ENCODE measurements at places on chromosomes 4 and X.
A peak's percentile ranks its signal among the peaks of the same experiment; 100 is the strongest.

GRCh38 chr4:32778025-32778424 lies 2057.9 kb downstream of the PCDH7 start:
- no peak for DNase-seq

GRCh38 chr4:11230866-11231265 lies 197.8 kb downstream of the HS3ST1 start:
- DNase-seq: no peak

DNA sequence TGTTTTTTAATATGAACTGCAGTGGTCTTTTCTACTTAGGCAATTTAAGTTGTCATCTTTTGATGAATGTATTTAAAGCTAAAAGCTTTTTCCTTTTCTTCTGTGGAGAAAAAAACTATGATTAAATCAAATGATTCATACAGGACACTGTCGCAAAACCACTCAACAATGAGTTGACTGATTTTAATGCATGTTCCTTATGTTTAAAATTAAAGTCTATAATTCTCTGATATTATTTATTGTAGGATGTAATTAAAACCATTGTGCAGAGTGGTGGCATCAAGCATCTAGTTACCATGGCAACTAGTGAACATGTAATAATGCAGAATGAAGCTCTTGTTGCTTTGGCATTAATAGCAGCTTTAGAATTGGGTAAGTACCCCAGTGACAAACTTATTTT lies 172.5 kb downstream of the RAP1GDS1 start:
- no peak for DNase-seq

- DNase-seq: no peak
Observed at GRCh38 chr4:109205186-109205585, 97.3 kb downstream of the COL25A1 start.

- no peak for DNase-seq
Observed at GRCh38 chr4:2246384-2247127, 4.6 kb upstream of the HAUS3 start.

DNA sequence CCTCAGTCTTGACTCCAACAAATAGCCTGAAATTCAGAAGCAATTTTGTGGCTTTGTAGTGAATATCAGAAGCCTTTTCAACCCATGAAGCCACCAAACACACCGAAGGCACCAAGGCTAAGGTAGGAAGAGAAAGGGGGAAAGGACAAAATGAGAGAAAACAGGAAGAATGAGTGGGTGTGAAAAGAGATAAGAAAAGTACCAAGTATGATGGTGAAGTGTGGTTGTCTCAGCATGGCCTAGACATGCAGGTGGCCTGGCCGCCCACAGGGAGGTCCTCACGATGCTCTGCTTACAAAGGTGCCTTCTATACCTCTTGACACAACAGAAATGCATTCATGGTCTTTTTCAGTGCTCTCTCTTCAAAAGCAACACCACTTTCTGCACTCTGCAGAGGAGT lies 34.9 kb downstream of the ACSL1 start:
- no peak for DNase-seq

DNA sequence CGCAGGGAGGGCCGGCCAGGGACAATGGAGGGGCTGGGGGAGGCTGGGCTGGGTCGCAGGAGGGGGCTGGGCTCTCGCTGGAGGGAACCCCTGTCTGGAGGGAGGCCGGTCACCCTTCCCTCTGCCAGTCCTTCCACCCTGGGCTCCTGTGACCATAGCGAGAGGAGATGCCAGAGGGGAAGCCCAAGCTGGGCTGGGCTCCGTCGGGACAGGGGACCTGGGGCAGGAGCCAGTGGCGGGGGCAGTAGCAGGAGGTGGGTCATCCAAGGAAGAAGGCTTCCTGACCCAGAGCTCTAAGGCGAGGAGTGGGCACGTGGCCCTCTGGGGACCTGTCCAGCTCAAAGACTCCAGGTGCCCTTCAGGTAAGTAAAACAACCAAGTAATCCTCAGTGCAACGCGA lies 16.9 kb downstream of the CTAG1B start:
- no peak for DNase-seq

GRCh38 chr4:112119353-112119783 lies 25.9 kb upstream of the FAM241A start:
- DNase-seq: peak; percentile 3

- DNase-seq: no peak
Observed at GRCh38 chr4:73170518-73171198, 87.9 kb downstream of the ANKRD17 start.

DNA sequence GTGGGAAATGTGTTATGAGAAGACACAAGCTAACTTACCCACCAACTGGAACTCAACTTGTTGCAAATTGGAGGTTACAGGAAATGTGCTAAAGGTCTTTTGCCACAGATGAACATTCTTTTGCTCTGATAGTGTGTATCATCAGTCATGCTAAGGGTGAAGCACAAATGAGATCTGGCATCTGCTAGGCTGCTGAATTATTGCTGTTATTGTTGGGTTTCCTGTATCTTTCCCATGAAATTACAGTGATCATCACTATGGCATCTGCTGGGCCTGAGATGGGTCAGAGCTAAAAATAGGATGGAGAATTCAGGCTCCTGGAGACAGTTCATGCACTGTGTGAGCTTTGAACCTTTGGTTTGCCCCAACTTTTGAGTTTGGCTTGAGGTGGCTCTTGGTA lies 124.5 kb downstream of the NPNT start:
- DNase-seq: no peak

DNA sequence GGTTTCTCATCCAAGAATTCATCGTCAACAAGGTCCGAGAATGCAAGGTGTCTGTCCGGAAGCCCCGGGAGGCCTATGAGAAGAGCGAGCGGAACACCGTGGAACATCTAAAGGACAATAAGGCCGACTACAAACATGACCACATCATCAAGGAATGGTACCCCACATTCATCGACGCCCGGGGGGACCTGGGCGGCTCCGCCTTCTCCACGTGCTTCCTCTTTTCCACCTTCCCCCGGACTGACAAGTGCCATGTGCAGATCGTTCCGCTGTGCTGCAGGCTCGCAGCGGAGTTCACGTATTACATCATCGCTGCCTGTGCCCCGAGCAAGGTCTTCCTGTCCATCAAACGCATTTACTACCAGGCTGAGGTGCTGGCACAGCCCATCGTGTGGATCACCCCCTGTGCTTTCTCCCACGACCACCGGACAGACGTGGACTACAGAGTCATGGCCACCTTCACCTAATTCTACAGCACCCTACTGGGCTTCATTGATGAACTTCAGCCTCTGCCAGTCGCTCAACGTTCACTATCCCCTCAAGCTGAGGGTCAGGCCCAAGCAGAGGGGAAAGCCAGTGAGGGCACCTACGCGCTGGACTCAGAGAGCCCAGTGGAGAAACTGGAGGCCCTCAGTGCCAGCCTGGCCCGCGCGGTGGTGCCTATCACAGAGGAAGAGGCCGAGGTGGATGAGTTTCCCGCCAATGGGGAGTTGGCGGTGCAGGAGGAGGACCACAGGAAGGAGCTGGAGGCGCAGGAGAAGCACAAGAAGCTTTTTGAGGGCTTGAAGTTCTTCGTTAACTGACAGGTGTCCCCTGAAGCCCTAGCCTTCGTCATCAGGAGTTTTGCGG lies 125.9 kb upstream of the PABPC4L start:
- no peak for DNase-seq

- DNase-seq: no peak
Observed at GRCh38 chr4:46016306-46016705, 107.5 kb downstream of the GABRG1 start.

- no peak for DNase-seq
Observed at GRCh38 chr4:11869191-11869870, 440.6 kb upstream of the HS3ST1 start.

- no peak for DNase-seq
Observed at GRCh38 chr4:15253349-15253748, 174.5 kb upstream of the C1QTNF7 start.

DNA sequence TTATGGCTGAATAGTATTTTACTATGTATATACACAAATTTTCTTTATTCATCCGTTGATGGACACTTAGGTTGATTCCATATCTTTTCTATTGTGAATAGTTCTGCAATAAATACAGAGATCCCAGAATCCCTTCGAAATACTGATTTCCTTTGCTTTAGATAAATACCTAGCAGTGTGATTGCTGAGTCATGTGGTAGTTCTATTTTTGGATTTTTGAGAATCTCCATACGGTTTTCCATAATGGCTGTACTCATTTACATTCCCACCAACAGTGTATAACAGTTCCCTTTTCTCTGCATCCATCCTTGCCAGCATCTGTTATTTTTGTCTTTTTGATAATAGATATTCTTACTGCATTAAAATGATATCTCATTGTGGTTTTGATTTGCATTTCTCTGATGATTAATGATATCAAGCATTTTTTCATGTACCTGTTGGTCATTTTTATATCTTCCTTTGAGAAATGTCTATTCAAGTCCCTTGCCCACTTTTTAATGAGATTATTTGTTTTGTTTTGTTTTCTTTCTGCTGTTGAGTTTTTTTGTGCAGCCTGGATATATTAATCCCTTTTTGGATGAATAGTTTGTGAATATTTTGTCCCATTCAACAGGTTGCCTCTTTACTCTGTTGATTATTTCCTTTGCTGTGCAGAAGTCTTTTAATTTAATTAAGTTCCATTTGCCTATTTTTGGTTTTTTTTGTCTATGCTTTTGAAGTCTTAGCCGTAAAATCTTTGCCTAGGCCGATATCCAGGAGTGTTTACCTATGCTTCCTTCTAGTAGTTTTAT lies 466.7 kb upstream of the TENM3 start:
- DNase-seq: no peak

GRCh38 chr4:48268956-48269860 lies at the start of gene TEC:
Gene TEC, minus strand, starts transcription at chr4:48269838. Its CDS starts 41,224 bp downstream, at chr4:48228614.
- peak; percentile 47 for DNase-seq

DNA sequence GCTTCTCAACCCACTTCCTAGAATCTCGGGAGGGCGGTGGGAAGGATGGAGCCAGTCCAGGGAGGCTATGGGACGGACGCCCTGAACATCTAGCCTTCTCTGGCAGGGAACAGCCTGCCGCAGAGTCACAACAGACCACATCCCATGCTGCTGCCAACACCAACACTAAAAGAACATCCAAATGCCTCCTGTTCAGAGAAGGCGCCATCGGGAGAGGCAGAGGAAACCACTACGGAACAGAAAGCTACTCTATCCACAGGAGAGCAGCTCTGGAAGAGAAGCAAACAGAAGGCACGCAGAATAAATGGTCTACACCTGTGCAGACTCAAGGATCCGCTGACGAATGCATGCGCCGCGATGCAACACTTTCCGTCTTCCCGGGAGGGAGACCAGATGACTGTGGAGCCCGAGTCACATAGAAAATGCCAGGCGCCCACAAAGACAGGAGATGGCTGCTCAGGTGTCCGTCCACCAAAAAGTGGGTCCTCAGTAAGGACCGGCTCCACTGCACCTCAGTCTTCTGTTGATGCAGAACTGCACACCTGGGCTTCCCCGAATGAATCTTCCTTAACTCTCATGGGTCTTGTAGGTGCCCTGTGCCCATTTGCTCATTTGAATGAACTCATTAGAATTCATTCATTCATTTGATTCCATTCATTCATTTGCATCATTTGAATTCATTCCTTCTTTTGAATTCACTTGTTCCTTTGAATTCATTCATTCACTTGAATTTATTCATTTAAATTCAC lies 217.5 kb downstream of the DHRSX start:
- DNase-seq: no peak

DNA sequence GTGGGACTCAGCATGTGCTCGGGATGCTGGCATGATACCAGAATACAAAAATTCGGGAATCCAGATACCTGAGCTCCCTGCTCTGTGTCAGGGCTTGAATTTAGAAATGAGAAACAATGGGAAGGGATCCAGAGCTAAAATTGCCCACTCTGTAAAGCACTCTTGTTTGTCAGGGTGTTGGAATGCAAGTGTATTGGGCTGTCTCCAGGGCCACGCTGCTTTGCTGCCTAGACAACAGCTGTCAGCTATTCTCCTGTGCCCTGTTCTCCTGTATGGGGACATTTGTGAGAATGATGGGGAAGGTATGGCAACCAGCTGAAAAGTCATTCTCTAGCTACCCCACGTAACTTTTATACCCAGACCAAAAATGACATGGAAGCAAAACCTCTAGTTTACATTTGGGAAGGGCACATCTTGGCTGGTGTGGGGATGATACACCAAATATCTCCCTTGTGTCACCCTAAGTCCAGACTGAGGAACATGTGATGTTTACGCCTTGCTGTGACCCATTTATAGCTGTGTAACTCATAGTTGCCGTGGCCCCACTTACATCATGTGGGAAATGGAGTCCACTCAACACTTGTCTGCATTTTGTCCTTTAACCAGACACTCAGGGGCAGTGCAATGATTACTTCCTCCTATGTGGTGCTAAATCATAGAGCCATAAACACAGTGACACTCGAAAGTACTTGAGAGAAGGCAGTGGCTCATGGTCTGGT lies 46.6 kb downstream of the SMPX start:
- DNase-seq: no peak

DNA sequence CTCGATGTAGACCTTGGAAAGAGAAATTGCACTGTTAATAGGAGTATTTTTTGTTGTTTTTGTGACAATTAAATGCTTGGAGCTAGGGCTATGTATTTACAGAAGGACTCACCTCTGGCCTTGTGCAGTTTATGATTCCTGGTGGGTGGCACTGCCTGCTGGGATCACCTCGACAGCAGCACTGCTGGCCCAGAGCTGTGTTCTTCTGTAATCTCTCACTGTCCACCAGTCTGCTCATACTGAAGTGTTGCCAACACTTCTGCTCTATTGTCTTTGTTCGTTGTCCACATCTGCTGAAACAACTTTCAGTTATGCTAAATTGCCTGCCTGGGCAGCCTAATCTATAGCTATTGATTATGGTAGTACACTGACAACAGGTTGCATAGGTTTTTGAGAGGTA lies 194.4 kb upstream of the ANK2 start:
- DNase-seq: no peak

DNA sequence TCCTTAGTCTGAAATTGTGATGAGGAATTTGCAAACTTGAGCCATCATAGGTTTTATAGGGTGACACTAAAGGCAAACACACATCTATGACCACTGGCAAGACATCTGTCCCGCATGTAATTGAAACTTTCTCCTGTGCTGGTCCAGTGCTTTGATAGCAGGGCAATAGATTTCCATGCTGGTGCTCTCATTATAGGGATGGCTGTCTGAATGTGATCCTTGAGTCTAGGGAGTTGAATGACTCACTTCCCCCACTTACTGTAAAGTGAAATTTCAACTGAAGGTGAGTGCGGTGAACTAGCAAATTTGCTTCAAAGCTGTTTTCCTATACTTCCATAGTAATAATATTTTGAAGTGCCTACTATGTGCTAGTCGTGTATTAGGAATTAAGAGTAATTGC lies 1630.0 kb downstream of the STIM2 start:
- DNase-seq: no peak

DNA sequence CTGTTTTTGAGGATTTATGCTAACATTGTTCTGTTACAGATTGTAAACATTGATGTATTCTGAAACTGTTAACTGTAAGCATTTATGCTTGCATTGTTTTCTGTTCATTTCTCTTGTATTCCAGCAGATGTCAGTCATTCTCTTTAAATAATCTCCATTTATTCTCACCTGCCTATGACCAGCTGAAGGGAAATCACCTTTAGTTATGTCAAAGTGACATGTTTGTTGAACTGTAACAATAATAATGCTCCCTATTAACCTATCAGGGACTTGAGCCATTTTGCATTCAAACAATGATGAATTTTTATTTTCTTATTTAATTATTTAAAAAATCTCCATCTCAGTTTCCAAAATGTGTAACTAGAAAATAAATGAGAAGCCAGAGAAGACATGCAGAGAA lies 58.0 kb downstream of the SPCS3 start:
- no peak for DNase-seq
